ENCODE measurements at places on chromosomes 6 and 20.

GRCh38 chr6:161128680-161129196 lies 137.2 kb downstream of the MAP3K4 start:
- DNase-seq: no peak

- no peak for DNase-seq
Observed at GRCh38 chr6:117681162-117681741, 6.0 kb downstream of the NUS1 start.

- no peak for DNase-seq
Observed at GRCh38 chr20:45892049-45892825, 1.1 kb downstream of the CTSA start.

GRCh38 chr6:3754776-3755175 lies 3.3 kb upstream of the PXDC1 start:
- no peak for DNase-seq

DNA sequence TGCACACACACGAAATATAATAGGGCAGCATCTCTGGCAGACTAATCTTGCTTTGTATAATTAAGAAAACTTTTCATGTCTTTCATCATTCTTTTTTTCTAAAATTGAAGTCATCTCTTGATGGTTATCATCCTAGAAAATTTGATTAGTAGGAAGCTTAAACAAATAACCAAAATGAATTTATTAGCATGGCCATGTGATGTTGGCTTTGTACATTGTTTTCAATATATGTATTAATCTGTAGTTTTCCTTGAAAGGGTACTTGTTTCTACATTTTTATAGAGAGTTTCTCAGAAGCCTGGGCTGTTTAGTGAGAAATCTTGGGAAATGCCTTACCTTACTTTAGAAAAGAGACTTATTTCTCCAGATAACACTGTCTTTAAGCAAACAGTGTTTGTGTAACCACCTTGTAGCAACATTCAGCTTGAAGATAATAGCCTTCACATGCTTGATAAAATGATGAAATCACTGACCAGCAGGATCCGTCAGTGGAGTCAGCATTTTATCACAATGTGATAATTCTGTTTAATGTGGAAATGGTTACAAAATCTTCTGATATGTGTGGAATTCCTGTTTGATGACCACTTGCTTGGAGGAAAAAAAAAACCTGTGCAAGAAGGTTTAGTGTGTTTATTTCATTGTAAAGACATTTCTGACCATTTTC lies 147.8 kb downstream of the MACROD2 start:
- no peak for DNase-seq

DNA sequence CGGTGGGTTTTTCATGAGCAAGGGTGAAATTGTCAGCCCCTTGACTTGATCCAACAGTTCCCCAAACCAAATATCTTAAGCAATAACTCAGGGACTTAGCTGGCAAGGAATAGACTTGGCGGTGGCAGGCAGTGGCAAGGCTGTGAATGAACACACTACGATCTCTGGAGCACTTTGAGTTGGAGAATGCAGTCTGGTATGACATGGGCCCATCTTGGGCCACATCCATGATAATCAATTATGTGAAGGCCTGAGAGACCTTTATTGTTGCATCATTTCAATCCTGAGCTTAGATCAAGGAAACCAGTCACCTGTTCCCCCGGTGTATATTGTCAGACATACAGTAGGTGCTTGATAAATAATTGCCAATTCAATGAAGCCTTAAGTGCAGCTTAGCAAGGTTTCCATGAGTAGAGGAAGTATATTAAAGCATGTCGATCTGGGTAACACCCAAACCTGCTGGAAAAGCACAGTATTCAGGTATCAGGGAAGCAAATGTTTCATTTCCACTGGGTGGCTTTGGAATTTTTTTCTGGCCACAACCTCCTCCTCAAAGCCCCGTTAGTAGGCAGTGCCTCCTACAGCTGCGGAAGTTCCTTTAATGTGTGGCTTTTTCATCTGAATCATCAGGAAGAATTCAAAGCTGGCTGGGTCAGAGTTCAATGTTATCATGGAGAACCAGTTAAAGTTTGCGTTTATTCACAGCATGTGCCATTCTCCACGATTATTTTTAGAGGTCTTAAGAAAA lies 10.2 kb downstream of the CASS4 start:
- no peak for DNase-seq

- DNase-seq: no peak
Observed at GRCh38 chr6:32410906-32411305, 3.9 kb upstream of the BTNL2 start.

DNA sequence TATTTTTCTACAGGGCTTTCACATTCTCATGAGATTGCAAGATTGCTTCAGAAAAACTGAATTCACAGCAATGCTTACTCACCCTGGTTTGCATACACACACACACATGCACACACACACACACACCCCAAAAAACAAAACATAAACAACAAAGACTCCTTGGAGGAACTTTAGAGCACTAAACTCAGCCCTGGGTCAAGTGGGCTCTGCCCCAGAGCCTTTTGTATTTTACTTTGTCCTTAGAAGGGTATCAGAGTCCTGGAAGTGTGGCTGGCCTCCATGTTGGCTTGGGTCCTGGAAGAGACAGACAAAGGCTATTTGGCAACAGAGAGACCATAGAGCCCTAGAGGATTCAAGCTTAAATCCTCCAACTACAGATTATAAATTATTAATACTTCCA lies 8.0 kb upstream of the CST9 start:
- no peak for DNase-seq

- DNase-seq: no peak
Observed at GRCh38 chr20:33766686-33767085, 34.9 kb downstream of the ZNF341 start.

DNA sequence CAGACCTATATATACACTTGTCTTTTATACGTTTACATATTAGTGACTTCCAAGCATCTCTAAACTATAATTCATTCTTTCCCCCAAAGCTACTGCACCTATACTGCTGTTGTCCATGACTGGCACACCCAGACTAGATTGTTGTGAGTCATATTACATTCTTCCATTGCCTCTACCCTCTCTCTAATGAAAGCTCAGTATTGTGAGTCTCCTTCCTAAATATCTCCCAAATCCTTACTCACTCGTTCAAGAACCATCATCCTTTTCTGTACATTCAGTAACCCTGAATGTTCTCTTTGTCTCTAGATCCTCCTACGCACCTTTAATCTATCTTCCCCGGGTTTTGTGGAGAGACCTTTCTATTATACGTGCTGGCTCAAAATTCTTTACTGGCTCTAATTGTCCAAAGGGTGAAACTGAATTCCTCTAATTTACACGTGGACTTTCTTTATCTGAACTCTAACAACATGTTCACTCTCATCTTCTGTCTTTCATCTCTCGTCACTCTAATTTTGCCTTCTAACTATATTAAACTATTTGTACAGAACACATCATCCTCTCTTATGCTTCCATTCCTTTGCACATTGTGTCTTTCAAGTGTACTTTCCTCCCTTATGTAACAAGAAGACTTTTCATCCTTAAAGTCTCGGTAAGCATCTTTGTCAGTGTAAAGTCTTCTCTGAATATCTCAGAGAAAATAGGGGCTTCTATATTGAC lies 109.3 kb downstream of the IBTK start:
- no peak for DNase-seq

DNA sequence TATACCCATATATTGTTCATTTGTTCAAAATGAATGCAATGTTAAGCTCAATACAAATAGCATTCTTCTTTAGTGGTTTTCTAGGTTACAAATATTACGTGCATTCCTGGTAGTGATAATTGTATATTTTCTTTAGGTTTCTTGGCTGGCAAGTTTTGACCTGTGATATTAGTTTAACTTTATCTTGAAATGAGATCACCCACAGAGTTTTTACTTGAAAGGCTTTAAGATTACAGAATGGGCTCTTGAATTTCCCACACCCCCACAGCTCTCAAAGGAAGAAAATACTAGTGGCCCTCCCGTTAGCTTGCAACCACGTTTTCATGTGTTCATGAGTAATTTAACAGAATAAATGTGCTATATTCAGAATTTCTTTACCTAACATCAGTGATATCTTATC lies 1315.5 kb upstream of the GJE1 start:
- DNase-seq: no peak

DNA sequence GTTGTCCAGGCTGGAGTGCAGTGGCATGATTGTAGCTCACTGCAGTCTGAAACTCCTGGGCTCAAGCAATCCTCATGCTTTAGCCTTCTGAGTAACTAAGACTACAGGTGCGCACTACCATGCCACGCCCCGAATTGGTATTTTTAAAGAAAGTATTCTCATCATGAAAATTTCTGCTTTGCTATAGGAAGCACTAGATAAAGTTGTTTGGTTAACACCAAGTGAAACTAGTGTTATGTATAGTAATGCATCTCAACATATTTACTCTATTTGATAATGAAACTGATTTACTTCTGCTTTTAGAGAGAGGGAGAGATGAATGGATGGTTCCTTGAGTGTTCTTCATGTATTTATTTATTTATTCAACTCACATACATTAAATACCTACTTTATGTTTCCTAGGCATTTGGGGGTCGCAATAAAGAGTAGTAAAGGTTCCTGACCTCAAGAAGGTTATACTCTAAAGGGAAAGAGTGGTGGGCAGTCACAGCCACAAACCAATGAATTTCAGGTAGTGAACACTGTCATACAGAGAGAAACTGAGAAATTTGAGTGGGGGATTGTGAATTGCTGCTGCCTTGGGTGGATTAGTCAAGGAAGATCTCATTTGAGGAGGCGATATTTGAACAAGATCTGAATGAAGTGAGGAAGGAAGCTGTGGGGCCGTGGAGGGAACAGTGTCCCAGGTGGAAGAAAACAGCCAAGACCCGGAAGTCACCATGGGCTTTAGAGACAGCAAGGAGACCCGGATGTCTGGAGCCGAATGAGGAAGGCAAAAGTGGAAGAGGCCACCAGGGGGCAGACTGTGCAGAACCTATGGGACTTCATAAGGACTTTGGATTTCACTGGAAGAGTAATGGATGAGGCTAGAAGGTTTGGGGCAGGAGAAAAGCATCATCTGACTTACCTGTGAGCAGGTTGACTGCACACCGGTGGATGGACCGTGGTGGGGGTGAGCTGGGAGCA lies 185.6 kb downstream of the TSHZ2 start:
- no peak for DNase-seq

DNA sequence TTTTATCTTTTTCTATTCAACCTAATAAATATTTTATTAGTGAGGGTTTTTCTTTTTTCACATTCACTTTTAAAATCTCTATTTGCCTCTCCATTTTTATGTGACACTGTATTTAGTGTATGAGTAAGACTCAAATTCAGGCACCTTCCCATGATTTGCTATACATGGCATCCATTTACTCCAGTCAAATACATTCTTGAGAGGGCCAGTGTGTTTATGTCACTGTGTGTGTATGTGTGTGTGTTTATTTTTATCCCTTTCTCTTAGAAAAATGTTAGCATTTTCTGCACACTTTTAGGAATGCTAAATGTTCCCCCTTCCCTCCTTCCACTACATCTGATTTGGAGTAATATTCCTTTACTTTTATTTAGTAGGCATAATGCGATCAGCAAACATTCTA lies 290.0 kb downstream of the PACRG start:
- no peak for DNase-seq

- DNase-seq: peak; percentile 80
Observed at GRCh38 chr6:125987026-125987617, 782 bp downstream of the TRMT11 start.

GRCh38 chr6:14524319-14524718 lies 406.7 kb downstream of the CD83 start:
- DNase-seq: no peak

DNA sequence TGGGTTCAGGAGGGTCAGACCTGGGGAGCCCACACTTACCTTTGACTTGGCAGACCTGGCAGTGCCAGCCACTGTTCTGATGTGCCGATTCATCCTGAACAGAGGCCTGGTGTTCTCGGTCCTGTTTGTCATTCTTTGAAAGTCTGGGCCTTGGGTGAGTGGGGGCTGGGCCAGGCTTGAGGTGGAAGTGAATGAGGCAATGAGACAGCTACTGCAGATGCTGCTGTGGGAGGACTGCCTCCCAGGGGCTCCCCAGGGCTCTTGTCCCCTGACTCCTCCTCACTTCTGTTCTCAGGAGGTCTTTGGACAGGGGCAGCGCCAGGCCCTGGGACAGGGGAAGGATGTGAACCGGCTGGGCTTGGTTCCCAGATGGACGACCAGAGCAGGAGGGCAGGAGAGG lies 5.6 kb upstream of the TREML4 start:
- no peak for DNase-seq

DNA sequence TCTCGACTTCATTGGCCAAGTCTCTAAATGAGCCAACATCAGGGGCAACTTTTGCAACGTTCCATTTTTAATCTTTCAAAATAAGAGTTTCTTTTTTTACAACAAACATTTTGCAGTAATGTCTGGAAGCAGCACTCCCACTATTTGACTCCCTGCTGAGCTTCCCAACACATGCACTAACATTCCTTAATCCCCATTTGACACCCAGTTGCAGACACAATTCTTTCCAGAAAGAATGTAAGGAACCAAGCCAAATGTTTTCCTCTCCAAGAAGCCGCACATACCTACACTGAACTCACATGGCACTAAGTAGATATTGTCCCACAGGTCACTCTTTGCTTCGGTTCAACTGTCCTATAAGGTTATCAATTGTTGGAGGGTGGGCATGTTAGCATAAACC lies 165.6 kb downstream of the GRM1 start:
- no peak for DNase-seq

GRCh38 chr6:51818520-51819022 lies 268.8 kb downstream of the PKHD1 start:
- no peak for DNase-seq

- no peak for DNase-seq
Observed at GRCh38 chr6:121999456-122000065, 399.9 kb upstream of the HSF2 start.

DNA sequence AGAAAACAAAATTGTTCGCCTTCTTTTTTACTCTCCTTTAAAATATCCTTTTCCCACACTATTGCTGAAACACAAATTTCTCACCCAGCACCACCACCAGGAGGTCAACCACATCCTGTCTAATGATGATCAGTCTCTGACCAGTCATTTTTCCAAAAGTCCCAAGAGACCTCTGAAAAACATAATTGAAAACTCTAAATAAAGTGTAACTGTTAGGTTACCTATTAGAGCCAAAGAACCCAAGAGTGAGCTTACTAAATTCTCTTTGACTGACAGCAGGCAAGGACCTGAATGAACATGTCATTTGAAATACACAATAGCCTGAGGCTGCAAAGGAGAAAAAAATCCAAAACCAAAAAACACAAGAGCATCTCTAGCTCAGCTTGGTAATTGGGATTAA lies 735.4 kb downstream of the CBLN4 start:
- DNase-seq: no peak

DNA sequence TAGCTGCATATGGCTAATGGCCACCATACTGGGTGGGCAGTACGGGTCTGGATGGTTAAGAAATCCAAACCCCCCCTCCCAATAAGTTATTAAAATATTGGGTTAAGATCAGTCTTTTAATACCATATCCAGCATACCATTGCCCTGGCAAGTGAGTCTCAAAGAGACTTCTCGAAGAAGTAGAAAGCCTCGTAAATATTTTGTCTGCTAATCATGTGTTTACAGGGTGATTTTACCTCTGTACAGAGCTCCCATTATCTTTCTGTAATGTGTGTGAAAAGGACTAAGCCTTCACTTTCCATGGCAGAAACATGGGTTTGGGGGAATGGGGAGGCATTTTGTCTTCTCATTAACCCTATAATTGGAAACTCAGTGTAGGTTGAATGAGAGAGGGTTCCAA lies 174.7 kb upstream of the LAMP5 start:
- no peak for DNase-seq

Data from NCI-H2029 treated with DMSO at 0.1 percent for 48 hours (cell line).